ENCODE measurements at places on chromosomes 3 and 15.
A peak's percentile ranks its signal among the peaks of the same experiment; 100 is the strongest.

DNA sequence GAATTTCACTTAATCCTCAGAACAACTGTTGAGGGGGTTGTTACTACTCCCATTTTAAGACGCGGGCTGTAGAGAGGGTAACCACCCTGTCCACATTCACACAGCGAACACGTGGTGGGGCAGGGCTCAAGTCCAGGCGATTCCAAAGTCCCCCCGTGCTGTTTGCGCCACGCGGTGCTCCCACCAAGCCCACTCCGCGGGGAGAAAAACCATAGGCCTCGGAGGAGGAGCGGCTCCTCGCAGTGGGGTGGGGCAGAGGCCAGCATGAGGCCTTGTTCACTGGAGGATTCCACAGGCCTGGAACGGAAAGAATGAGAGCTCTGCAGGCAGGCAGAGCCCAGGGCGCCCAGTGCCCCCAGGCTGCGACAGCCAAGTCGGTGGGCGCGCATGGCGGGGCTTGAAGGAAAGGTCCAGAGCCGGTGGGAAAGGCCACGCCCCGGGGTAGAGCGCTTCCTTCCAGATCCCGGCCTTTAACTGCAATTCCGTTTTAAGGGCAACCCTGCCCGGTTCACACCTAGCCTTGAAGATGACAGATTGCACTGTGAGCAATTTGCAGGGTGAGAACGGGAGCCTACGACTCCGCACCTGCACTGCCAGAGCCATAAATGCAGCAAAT lies 161.8 kb upstream of the TBL1XR1 start:
- peak; percentile 27 for ATAC-seq

DNA sequence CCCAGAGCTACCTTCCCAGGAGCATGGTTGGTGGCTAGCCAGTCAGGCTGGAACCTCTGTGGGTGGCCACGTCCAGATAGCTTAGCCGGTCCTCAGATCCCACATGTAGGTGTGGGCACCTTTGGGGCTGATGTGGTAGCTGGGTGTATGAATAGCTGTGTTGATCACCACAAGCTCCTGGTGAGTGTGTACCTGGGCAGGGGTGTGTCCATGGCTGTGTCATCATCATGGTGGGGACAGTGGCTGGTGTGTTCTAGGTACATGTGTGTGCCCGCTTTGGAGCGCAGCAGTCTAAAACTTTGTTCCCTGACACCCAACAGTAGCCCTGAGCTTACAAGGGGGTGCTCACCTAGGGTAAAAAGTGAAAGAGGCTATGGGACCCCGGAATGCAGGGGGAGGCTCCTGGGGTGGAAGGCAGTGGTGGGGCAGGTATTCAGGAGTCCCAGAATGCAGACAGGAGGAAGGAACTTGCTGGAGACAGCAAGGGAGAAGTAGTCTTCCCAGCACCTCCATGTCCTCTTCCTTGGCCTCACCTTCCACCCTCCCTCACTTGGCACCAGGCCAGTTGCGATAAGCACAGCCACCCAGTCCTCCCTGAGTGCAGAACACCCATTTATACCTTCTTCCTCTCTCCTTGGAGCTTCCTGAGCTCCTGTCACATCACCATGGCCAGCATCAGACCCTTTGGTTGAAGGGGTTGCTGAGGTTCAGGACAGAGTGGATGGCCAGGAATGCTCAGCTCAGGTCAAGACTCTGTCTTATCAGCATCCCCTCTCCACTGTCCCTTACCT lies 1.2 kb downstream of the CISH start:
- ATAC-seq = peak; percentile 8

GRCh38 chr3:72082186-72082715 lies 297.3 kb upstream of the PROK2 start:
- peak; percentile 48 for ATAC-seq

DNA sequence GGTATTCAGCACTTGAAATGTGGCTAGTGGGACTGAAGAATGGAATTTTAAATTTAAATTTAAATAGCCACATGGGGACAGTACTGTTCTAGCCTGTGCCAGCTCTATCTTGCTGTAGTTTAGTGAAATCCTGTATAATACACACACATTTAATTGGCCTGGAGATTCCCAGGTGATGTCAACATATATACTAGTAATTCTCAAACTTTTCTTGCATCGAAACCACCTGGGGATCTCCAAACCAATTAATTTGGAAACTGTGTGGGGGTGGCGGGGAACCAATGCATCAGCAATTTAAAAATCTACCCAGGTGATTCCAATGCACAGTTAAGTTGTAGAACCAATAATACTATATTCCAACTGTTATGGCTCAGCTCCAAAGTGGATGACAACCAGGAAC lies 228.9 kb upstream of the MRPL3 start:
- peak; percentile 26 for ATAC-seq

GRCh38 chr3:52286777-52287110 lies 884 bp upstream of the GLYCTK start:
- ATAC-seq = no peak

GRCh38 chr15:51861557-51862359 lies 32.3 kb downstream of the TMOD3 start:
- peak; percentile 95 for ATAC-seq

GRCh38 chr3:67916353-67916752 lies 261.9 kb upstream of the SUCLG2 start:
- ATAC-seq = no peak

GRCh38 chr3:32359766-32360492 lies 31.7 kb upstream of the CMTM7 start:
- no peak for ATAC-seq

- ATAC-seq = no peak
Observed at GRCh38 chr15:66644869-66645268, 57.2 kb upstream of the SMAD6 start.

- ATAC-seq = no peak
Observed at GRCh38 chr15:100725121-100726069, 123.0 kb downstream of the ASB7 start.

DNA sequence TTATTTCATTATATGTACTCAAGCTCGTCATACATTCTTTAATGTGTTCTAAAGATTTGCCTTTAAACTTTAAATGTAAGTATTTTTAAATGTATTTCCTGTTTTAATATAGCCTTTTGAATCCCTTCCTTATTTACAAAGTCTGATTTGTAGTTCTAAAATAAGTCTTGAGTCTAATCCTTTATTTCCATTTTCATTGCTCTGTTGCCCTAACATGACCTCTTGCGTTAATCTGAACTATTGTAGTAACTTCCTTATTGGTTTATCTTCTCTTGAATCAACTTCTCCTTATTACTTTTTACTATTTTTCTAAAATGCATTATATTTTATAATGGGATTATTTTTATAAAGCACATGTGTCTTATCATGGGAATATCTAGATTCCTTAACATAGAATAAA lies 24.0 kb downstream of the KNL1 start:
- ATAC-seq = no peak

GRCh38 chr15:74768771-74769342 lies 13.0 kb upstream of the CSK start:
- ATAC-seq = peak; percentile 49

DNA sequence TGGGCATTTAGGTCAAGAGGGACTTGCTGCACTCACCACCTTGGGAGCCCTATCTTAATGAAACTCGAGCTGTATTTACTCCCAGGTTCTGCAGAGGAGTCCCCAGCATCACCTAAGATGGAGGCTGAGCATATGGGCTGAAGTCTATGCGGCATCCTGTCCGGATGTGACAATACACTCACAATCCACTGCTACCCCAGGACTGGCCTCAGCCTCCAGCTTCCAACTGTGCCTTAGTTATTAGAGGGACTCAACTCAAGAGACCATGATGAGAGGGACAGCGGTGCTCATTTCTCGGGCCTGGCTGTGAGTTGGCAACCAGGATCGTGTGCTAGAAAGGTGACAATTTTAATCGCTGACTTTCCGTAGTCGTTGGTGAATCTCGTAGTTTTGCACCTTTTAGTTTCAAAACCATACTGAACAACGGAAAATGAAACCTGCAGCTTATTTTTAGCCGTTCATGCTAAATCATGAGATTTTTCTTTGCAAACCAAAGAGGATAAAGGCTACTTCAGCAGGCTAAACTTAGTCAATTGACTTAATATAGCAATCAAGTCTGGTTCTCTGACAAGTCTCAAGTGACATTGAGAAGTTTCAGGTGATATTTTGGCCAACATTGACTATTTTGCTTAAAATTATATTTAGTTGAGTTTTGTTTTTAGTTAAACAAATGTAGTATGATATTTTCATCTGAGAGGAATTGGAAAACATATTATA lies 11.1 kb downstream of the ZBTB38 start:
- ATAC-seq = peak; percentile 82

GRCh38 chr3:9736831-9737230 lies 5.3 kb downstream of the BRPF1 start:
- peak; percentile 50 for ATAC-seq

DNA sequence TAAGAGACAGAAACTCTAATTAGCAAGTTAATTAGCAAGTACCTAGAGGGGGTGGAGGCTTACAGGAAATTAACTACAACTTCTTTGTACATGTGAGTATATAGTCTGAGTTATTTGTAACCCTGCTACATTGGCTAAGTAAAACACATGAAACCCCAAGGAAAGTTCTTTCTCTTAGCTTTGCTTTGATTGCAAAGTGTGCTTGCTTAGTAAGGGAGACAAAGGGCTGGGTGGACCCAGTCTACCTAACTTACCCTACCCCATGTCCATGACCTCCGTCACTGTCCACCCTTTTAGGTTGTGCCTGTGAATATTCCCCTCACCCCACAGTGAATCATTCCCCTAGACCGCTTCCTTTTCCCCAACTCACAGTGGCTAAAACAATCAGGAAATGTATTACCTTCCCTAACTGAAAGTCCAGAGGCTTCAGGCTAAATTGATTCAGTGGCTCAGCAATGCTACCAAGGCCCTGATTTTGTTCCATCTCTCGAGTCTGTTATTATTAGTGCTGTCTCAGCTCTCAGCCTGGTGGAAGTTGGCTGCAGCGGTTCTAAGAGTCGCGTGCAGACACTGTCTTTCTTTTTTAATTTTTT lies 31.1 kb upstream of the RYR3 start:
- ATAC-seq = no peak

- no peak for ATAC-seq
Observed at GRCh38 chr3:45947361-45947760, 4.1 kb downstream of the CXCR6 start.

GRCh38 chr3:9308298-9308990 lies 54.4 kb upstream of the THUMPD3 start:
- no peak for ATAC-seq

- no peak for ATAC-seq
Observed at GRCh38 chr3:111229301-111229700, 157.7 kb downstream of the NECTIN3 start.

DNA sequence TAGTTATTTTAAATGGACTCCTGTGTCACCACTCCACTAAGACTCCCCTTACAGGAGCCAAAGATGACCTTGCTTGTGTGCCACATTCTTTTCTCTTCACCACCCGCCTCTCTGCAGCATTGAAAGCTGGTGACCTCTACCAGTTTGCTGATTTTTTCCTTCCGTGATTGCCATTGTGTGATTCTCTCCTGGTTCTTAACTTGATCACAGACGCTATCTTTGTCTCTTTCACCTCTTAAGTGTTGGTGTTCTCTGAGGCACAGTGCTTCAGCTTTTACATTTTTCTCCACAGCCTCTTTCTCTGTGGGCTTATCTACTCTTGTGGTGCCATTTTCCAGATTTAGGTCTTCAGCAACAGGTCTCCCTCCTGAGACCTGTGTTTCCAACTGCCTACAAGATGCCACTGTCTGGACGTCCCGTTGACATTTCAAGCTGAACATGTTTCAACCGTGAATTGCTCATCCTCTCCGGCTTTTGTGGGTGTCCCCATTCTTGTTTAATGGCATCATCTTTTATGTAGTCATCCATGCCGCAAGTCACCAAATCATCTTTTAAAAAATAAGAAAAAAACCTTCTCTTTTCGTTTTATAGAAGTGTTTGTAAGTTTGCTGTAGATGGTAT lies 26.5 kb downstream of the IQGAP1 start:
- ATAC-seq = peak; percentile 15

All from activated CD4-positive, CD25-positive, alpha-beta regulatory T cell treated with anti-CD3 and anti-CD28 coated beads, Interleukin-2, amount 50 U/mL, for 24 hours (primary cell).